CD4-positive, alpha-beta memory T cell (primary cell): ENCODE measurements at places on chromosomes 2 and 18. TPM values are rescaled to one million over a fixed set of nuclear protein-coding genes. Genes with fewer than 3 reads are reported as not detected.

DNA sequence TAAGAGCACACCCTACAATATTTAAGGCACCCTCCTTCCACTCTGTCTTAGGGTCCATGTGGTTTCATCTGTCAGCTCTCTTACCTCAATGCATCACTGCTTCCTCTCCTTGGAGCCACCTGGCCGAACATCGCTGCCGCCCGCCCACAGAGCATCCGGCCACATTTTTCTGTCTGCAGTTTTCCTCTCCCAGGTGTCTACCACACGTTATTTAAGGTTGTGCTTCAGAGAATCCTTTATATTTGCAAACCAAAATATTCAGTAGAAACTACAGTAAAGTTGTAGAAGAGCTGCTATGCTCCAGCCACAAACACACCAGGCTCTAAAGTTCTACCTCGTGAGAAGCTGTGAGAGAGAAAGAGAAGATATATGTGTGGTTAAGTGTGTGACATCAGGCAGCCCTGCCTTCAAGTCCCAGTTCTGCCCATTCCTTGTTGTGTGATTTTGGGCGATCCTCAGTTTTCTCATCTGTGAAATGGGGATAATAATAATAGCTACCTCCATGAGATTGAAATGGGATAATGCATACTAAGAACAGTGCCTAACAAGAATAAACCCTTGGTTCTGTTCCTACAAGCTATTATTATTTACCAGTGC, 4.9 kb upstream of the STK17B start:
- peak; percentile 95 for DNase-seq

Gene CCDC138
- 4.9 TPM for total RNA-seq

DNA sequence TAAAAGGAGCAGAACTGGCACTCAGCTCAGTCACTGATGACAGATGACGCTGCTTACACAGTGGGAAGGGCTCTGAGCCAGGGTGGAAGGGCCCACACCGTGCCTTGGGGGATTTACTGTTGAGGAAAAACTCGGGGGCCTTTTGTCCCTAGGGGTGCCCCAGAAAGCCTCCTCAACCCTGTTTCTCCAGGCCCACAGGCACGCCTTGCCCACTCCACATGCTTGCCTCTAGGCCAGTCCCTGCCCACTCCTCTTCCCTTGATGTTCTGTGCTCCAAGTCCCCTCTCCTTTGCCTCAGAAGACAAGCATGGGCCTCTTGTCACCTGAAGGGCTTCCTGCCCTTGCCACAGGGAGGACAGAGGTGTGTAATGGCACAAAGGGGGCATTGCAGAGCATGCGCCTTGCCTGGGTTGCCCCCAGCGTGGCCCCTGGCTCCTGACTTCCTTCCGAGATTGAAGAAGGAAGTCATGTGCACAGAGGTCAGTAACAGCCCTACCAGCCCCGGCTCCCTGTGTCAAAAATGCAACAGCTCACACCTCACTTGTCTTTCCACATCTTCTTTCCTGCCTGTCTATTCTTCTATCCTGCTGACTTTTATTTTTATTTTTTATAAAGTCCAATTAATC, 65.1 kb downstream of the LIPG start:
- DNase-seq, result no peak

DNA sequence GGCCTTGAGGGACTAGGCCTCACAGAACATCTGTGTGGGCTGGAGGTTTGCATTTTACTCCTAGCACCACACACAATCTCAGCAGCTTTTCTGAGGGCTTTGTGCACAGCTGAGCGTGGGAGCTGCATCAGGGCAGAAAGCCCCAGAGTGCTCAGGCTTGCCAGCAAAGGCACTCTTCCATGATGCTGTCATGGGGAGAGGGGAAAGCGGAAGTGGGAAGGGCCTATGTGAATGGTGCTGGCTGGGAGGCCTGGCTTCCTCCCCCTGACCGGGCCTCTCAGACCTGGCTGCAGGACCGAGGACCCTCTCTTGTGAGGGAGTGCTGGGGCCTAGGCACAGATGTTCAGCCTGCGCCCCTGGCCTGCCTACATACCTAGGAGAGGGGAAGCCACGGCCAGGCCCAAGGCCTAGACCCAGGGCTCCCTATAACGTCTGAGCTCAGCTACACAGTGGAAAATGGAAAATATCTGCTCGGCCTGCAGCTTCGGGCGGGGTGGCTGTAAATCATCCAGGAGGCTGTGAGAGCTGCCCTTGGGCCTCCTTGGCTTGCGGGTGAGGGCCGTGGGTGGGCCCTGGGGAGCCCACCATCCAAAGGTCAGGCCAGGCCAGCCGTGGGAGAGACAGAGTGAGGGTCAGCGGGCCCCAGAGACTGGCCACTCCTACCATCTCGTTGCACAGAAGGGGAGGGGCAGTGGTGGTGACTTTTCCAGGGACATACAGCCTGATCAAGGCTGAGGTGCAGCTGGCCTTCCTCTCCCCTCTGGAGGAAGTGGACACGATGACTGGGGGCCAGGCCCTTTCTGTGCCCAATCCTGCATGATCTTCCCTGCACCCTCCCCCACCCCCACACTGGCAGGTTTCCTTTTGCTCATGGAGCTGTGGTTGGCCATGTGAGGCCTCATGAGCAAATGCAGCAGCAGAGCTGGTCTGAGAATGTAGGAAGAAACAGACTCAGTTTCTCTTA, 22.8 kb downstream of the GLI2 start:
- no peak for DNase-seq

GRCh38 chr2:183024339-183025095, 13.7 kb downstream of the NCKAP1 start:
- DNase-seq, result no peak

DNA sequence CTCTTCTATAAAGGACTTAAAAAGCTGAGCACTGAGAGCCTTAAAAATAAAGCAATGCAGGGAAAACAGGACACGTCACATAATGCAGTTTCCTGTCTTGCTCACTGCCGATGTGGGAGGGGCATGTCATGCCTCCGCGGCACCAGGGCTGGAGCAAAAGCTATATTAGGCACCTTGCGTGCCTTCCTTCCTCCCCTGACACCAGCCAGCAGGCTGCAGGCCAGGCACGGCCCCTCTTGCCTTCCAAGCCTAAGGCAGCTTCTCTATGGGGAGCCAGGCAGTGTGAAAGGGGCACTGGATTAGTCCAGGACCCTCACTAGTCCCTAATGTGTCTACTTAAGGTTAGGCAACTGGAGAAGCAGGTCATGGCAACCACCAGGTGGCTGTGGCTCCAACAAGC, 26.3 kb downstream of the MRPL35 start:
- DNase-seq, result no peak

DNA sequence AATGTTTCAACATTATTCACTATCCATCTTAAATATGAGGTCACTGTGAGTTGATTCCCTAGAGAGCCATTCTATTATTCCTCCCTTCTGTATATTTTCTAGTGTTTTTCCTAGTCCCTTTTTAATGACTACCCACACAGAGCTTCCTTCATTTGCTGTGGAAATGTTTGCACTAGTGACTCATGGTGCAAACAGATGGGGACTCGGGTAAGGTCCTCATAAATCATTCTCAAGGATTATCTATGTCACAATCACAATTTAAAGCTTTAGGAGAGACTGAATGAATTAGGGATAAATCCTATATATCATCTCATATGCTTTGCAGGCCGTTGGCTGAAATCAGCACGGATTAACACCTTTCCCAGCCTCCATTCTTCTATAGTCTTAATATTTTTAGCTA, 159.6 kb downstream of the DCC start:
- DNase-seq, result no peak

DNA sequence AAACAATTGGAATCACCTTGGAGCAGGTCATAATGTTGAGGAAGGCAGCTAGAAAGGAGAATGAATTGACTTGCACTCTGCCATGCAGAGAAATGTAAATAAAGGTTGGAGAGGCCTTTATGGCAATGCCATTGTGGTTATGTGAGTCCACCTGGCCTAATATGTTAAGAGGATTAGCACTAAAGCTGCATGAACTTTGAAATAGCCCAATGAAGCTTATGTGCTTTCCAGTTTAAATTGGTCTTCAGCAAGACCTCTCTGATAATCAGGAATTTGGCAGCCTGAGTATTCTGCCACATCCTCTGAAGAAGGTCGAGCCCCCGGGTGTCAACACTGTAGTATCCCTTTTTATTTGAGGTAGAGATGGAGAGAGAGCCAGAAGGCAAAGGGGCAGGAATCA, 464.9 kb downstream of the CDH2 start:
- DNase-seq, result no peak

Gene FBLN7
- total RNA-seq, result 37.0 TPM

DNA sequence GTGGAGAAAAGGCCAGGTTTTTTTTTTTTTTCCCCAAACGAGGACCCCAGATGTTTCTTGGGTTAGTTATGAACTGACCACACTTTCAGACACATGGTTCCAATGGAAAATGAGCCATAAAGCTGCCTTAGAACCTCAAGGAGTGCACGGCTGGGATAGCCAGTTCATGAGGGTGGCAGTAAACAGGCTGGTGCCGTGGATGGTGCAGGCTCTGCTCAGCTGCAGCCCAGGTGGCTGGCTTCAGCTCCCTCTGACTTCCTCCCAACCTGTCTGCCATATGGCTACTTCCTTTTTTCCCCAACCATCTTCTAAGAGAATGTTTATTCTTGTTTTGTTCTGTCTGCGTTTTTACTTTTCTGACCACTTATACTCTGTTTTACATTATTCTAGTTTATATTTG, 109.8 kb upstream of the LMAN1 start:
- DNase-seq, result no peak

GRCh38 chr2:234559609-234560008, 62.7 kb upstream of the ARL4C start:
- no peak for DNase-seq

DNA sequence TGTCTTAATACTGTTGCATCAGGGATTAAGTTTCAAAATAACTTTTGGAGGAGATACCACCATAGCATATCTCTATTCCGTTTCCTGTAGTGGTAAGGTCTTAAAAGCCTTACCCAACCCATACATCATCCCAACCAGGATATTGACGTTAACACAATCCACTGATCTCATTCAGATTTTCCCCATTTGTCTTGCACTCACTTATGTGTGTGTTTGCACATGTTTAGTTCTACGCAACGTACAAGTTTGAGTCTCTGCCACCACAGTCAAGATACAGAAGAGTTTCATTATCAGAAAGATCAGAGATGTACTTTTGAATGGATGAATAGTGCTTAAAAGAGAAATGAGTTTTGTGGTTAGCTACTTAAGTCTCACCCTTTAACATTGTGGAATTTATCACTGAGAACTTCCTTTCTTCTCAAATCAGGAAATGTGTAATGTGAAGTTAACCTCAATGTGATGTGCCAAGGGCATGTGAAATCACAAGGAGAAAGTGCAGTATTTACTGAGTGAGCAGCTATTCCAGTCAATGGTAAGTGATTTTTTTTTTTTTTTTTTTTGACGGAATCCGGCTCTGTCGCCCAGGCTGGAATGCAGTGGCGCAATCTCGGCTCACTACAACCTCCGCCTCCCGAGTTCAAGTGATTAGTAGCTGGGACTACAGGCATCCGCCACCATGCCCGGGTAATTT, 69.2 kb upstream of the EPHA4 start:
- DNase-seq, result no peak

DNA sequence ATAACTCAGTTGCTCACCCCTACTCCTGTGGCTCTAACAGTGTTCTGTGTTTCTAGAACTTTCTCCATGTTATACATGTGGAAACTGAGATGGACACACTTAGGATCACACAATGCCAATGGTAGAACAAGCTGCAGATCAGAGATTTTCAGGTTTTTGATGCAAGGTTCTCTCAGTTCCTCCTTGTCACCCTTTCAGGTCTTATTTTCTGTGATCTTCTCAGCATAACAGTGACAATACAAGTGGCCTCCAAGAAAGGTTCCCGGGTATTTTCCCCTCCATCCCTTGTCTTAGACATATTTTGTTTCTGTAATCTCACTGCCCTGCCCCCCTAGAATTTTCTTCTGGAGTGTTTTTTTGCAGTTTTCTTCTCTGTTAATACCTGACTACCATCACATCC, 6.2 kb upstream of the MGAT5 start:
- no peak for DNase-seq

GRCh38 chr2:202769201-202769600, 102.4 kb downstream of the ICA1L start:
- DNase-seq, result no peak

DNA sequence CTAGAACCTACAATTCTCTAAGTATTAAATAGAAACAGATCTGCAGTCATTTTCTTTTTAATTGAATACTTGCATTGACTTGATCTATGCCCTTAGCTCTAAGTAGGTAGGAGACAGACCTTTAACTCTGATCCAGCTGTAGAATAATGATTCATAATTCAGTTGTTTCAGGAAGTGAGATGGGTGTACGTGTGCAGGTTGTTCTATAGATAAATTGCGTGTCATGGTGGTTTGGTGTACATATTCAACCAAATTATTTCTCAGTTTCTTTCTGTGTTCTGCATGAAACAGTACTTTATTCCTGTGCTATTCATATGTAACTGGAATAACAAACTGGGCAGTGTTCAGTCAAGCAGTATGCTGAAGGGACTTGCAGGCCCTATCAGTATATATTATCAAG, 34.3 kb upstream of the CD226 start:
- DNase-seq, result no peak

DNA sequence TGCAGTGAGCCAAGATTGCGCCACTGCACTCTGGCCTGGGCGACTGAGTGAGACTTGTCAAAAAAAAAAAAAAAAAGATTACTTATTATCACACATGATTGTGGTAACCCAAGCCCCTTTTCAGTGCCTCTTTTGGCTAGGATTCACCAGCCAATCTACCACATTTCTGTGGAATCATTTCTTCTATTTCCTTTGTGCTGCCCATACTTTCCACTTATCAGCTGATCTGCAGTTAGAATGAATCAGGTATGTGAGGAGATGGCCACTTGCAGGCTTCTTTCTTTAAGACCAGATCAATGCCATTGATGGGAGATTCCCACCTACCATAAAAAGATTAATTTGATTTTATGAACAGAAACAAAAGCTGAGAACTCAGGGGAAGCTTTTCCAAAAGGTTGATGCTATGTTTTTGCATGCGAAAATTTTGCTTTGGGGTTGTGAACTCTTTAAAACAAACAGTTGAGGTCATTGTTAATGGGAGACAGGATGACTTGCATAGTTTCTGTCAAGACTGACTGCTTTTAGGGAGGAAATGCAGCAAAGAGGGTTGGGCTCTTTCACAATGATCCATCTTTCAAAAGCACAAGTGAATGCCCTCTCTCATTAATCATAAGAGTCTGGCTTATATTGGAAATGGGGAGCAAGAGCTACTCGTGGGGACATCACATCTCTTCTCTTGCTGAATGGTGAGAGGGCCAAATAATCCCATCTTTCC, 66.9 kb upstream of the CYP26B1 start:
- no peak for DNase-seq

GRCh38 chr2:217325251-217325650, 465.4 kb upstream of the TNP1 start:
- DNase-seq, result no peak

- DNase-seq, result no peak
These were observed 9.2 kb downstream of the SLC66A2 start for GRCh38 chr18:79942211-79942610.

DNA sequence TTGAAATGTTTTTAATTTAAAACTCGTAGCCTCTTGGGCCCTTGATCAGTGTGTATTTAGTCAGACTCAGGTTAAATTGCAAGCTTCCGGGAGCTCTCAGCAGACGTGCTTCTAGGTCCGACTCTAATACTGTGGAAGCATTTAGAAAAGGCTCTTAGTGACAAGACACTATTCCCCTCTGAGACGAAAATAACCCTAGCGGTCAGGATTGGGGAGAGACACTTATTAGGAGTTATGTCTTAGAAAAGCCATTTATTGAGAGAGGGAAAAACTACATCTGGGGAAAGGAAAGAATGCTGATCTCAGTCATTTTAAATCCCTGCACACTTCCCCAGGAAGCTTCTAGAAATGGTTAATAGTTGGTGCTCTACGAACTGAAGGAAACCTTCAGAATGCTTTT, 110.5 kb upstream of the NCK2 start:
- DNase-seq, result no peak

GRCh38 chr2:141941210-141941714, 189.6 kb downstream of the LRP1B start:
- DNase-seq, result no peak
